ENCODE measurements at places on chromosomes 13 and 19. TPM values are rescaled to one million over a fixed set of nuclear protein-coding genes. Genes with fewer than 3 reads are reported as not detected.

DNA sequence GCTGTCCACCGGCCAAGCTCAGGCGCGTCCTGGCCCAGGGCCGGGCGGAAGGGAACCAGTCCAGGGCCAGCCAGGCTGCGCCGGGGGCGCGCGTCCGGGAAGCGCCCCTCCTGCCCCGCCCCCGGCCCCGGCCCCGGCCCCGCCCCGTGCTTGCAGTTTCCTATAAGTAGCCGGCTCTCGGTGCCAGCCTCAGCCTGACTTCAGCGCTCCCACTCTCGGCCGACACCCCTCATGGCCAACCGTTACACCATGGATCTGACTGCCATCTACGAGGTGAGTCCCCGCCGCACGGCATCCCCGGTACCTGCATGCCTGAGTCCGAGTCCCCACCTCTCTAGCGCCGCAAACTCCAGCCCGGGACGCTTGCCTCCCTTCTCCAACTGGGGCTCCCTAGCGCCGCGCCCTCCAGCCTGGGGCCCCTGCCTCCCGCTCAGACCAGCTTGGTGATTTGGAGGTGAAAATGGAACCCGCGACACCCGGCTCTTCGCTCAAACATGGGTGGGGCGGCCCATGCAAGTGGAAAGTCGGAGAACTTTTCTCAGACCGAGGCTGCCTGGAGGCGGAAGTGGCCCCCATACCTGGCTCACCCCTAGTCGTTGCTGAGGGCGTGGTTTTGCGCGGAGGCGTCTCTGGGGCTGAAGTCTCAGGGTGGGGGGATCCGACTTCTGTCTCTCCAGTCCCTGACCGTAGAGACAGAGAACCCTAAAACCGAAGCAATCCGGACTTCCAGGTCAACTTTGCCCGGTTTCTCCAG lies at the start of gene ZFP36:
Gene ZFP36 (plus strand): TSS at position 192 of the 754 bp plus-strand sequence. CDS start 58 bp downstream, at position 250.
- DNase-seq = peak; percentile 98

DNA sequence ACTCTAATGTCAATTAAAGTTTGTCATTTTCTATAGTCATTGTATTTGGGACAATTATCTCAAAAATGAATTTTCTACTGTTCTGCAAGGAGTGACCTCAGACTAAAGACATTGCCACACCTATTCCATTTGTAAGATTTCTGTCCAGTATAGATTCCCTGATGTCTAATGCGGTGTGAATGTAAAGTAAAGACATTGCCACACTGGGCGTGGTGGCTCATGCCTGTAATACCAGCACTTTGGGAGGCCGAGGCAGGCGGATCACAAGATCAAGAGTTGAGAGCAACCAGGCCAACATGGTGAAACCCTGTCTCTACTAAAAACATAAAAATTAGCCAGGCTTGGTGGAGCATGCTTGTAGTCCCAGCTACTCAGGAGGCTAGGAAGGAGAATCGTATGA lies 13.8 kb upstream of the ZNF83 start:
- no peak for DNase-seq

DNA sequence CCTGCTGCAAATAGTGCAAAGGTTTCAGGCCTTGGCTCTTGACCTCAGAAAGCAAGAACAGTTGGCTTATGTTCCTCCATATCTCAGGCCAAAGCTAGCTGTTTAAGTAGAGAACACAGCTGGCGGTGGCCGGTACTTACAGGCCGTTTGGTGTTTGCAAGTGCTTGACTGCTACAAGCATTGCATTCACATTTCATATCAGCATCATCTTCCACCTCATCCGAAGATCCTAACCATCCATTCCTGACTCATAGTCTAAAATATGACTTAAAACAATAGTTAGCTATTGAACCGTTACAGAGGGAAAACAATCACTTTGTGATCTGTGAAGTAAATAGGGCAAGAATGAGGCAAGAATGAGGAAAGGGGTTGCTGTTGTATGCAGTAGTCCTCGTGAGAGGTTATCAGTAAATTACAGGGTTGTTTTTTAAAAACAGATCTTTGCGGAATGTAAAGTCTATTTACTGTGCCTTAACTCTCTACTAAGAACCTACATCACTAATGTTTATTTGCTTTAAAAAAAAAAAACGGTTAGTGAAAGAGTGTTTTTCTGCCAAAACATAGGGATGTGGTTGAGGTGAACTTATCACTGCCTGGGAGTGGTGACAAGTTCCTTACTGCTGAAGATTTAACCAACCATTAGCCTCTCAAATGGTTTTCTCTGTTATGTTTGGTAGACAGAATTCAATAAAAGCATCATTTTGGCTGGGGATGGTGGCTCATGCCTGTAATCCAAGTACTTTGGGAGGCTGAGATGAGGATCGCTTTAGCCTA lies 21.6 kb upstream of the WDR88 start:
- no peak for DNase-seq

DNA sequence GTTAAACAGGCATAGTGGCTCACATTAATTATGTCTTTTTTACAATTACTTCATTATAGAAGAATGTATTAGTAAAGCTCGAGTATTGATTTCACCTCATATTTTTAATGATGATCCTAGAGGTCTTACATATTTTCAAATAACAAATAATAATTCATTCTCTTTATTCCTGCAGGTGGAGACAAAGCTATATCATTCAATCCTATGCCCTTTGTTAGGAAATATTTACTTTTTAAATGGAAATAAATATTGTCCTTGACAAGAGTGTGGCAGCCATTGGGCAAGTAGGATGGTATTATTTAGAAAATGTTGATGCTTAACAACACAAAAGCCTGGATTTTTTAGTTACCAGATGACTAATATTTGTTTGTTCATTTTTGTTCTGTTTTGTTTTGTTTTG lies 127.6 kb downstream of the COG6 start:
- DNase-seq = no peak

- DNase-seq = no peak
Measured at GRCh38 chr19:33320636-33321035, 18.3 kb upstream of the CEBPA start.

DNA sequence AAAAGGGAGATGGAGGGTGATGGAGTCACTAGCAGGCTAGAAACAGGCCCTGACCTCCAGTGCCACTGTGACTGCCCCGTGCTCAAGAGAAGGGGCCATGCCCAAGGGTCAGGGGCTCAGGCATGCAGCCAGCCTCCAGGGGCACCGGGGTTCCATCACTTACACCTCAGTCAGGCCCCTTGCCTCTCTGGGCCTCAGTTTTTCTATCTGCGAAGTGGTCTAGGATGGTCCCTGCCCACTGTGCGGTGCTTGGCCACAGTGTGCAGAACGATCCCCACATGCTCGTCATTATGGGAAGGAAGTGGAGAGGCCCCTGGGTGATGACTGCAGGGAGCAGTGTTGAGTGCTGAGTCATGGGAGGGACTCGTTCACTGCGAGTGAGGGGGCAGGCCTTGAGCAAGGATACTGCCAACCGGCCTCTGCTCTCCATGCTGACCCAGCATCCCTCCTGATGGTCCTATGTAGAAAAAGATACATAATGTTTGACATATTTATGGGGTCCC lies 23.1 kb downstream of the TMED1 start:
- DNase-seq = peak; percentile 91

GRCh38 chr19:51514866-51515481 lies 13.4 kb upstream of the SIGLEC12 start:
- no peak for DNase-seq

DNA sequence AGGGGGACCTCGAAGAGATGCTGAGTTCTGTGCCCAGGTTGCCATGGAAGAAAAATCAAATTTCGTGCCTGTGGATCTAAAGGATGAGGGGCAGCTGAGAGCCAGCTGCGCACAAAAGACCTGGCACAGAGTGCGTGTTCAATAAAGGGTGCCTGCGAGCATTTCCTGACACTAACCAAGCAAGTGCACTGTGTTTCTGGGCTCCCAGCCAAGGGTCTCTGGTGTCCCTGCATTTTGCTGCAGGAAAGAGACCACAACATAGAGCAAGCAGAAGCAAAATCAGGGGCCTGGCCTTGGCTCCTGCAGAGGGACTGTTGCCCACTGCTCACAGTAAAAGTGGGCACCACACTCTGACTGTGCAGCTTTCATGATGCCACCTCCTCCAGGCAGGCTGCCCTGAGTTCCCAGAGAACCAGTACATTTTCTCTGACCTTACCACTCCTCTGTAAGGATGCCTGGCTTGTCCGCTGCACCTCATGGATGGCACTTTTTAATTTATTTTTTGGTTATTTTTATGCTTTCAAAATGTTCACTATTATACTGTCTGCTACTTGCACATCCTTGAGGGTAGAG lies 70.8 kb upstream of the GPR12 start:
- DNase-seq = no peak

DNA sequence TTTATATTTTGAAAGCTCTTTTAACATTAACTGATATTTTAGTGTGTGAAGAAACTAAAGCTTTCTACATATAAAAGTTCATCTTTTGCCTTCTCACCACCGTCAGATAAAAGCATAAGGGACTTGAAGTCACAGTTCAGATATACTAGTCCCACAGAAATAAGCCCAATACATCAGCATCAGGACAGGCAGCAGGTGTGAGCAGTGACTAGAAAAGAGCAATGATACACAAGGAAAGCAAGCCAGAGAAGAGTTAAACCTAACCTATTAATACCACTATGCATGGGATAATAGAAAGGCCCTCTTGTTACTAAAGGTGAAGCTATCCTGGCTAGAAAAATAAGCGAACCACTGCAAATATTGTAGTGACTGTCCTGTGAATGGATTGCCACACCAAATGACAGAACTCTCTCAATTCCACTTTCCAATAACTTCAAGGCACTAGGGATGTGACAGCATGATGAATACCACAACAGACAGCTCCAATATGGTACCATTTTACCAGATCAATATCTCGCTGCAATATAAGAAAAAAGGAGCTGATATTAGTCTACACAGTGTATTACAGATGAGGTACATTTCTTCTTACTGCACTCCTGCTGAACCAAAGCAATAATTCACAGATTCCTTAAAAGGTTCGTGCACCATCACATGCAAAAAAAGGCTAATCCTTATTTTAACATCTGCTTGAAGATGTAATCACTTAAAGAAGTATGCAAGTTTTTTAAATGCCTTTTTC lies 114.1 kb downstream of the DACH1 start:
- no peak for DNase-seq

DNA sequence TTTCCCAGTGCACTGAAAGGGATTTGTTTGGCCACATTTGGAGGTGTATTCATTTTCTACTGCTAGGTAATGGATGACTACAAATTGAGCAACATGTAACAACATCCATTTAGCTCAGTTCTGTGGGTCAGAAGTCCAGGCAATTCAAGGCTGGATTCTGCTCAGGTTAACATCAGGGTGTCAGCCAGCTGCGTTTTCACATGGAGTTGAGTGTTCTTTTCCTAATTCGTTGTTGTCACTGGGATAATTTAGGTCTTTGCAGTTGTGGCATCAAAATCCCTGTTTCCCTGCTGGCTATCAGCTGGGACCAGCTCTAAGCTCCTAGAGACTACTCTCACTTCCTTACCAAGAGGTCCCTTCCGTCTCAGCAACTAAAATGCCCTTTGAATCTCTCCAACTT lies 25.4 kb downstream of the MIR17HG start:
- DNase-seq = no peak

GRCh38 chr19:23543351-23543750 lies 143.7 kb downstream of the ZNF675 start:
- DNase-seq = no peak

Gene CD79A
- total RNA-seq = 0.97 TPM

Gene HIPK4
- not detected for total RNA-seq

Gene RFPL4A
- total RNA-seq = not detected

Gene LMTK3
- total RNA-seq = 0.57 TPM

Gene ZNF468
- 12.4 TPM for total RNA-seq

Gene CRLF1
- total RNA-seq = 436 TPM

Gene TMEM161A
- total RNA-seq = 20.1 TPM

Gene ZNF471
- 9.4 TPM for total RNA-seq

Data from posterior vena cava (tissue), 2 donors.